Calu3 (cell line): ENCODE measurements at places on chromosomes 5 and 9.

DNA sequence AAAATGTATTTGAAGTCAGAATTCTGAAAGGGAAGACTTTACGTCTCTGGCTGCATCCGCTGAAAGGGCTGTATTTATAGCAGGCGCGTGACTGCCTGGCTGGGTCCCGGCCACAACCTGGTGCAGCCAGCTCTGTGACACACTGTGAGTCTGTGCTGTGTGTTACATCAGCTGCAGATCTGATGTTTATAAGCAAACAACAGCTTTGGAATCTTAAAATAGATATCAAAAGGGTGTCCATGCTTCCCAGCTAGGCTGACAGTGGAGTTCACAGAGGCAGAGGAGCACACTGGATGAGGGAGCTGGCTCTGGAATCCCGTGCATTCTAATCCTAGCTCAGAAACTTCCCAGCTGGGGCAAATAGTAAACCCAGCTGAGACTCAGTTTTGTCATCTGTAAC is 433.4 kb upstream of the BRINP1 start:
- no peak for DNase-seq

DNA sequence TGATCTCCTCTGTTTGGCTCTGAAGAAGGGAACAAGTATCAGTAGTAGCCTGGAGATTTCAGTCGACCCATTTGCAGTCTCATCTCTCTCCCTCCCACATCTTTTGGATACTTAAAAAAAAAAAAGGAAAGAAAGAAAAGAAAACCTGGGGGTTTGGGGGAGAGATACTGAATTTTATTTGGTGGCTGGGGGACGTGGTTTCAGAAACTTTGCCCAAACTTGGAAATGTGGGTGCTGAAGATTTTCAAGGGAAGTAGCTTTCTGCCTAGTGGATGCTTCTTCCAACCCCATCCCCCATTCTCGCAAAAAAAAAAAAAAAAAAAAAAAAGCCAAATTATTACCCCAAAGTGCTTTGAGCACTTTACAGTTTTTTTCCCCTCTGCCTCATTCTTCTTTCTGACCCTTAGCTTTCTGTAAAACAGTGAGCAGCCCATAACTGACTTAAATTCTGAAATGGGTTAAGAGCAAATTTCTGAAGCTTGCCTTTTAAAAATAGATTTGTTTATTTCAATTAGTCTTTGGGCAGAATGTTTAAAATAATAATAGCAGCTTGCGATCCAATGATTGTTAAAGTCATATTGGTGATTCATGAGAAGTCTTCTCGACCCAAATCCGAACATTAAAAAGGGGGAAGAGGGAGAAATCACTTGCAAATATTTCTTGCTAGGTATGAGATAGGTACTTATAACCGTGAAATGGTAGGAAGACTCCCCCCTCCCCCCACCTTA is 894 bp downstream of the FST start:
- no peak for DNase-seq

DNA sequence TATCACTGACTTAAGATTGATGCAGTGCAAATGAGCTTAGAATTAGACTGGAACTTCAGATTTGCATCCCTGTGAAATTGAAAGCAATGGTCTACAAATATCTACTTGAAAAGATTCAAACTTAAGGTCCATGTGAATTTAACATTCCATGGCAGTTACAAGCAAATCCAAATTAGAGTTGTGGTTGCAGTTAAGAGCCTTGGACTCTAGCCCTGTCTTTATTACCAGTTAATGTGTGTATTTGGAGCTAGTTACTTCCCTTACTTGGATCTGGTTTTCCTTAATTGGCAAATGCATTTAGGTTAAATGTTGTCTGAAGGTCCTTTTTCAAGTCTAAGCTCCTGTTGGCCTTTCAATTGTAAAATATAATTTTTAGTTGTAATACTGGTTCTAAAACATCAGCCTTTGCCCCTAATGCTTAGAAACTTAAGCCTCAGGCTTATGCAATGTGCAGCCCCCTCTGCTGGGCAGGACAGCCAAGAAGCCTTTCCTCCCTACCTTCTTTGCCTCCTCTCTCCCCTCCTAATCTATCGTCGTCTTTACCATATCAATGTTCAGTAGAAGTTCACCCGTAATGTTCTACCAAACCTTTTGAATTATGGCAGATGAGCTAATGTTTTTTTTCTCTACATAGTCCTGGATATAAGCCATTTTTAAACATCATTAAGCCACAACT is 59.5 kb downstream of the ERMP1 start:
- no peak for DNase-seq

- DNase-seq: no peak
Measured at GRCh38 chr5:17373814-17374556, 124.0 kb upstream of the TAF11L2 start.

GRCh38 chr5:168939156-168939800 is 360.1 kb upstream of the PANK3 start:
- DNase-seq: no peak

- no peak for DNase-seq
Measured at GRCh38 chr5:73066466-73066865, 53.9 kb upstream of the TMEM171 start.

DNA sequence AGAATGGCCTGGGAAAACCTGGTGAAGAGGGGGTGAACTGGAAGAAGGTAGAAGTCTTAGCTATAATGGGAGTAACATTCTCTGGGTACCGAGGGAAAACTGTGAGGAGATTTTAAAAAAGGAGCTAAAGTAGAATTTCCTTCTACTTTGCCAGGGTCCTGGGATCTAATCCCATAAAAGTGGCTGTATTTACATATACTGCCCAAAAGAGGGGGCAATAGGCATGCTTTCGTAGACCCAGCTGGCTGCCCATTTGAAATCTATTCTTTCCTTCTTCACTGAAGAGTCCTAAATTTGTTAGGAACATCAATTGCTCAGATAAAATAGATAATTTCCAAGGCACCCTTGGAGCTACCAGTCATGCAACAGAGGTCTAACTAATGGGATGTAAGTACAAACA is 159.2 kb downstream of the CDC42SE2 start:
- DNase-seq: no peak

GRCh38 chr5:112263469-112263868 is 155.6 kb downstream of the EPB41L4A start:
- no peak for DNase-seq

DNA sequence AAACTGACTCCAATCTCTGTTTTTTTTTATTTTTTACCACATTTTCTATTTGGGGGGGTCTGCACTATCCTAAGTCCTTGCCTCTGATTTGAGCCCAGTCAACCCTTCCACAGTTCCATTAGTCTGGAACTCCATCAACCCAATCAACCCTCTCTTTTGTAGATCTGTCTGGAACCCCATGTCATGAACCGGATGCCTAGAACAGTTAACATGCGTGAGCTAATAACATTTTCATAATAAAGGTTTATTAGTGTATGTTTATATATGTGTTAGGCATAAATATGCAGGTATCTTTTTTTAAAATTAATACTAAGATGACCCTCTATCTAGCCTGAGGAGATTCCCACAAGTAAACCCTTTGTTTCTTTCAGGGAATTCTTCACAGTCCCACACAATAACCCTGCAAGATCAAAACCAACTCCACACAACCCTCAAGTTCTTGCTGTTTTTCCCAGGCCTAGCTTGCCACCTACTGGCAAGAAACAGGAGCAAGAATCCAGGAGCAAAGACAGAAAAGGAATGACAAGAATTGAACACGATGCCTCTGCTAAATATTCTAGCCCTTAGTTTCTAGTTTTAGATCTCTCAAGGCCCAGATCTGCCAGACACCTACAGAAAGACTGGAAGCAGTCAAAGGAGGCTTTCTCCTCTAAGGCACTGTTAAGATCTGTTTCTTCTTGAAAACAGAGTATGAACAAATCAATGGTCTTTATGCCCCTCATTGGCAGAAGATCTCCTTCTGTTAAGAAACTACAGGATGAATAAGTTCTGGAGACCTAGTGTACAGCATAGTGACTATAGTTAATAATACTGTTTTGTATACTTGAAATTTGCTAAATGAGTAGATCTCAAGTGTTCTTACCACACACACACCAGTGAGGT is 100.4 kb downstream of the TRIM36 start:
- DNase-seq: peak; percentile 51

DNA sequence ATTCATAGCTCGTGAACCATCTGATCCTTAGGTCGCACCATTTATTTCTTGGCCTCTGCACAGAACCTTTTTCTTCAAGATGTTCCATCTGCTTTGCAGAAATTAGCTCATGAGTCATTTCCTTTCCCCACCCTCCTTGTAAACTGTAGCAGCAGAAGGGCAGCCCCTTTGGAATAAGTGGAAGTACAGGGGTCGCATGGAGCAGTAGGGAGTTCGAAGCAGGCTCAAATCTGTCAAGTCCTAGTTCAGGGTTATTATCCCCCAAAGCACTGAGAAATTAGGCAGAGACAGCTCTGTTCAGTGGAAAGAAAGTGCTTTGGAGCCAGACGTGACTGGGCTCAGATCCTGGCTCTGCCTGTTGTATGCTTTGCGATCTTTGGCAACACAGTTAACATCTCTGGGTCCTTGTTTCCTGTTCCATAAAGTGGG is 84.2 kb downstream of the SGCD start:
- DNase-seq: no peak

GRCh38 chr5:115363879-115364278 is 67.4 kb upstream of the CCDC112 start:
- no peak for DNase-seq
